CD4-positive, alpha-beta T cell treated with Interleukin-2 at 100 ng/mL for 4 hours (primary cell): ENCODE measurements at places on chromosomes 2 and 18.
A peak's percentile ranks its signal among the peaks of the same experiment; 100 is the strongest.

GRCh38 chr2:210964141-210964764 is 407.9 kb downstream of the CPS1 start:
- no peak for DNase-seq

GRCh38 chr2:208280234-208280633 is 14.2 kb downstream of the PIKFYVE start:
- DNase-seq = no peak

DNA sequence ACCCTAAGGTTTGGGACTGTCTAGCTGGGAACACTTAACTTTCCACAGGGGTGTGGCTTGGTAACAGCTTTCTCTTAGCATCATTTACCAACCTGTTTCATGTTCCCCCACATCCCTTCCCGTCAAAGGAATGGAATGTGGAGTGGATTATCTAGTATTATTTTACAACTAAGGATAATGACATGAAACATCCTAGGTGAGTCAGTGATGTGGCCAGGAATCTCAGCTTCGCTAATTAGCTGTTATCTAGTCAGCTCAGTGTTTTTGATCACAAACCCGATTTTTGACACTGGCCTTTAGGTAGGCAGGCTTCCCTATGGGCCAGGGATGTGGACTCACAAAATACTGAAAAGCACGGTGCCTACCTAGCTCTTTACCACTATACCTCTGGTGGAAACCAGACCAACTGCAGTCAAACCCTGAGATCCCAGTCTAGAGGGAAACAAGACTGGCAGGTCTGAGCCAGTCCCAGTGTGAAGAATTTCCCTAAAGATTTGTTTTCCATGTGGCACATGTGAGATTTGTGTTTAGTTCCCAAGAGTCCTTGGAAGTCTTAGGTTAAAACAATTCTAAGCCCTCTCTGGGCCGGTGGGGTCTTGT is 2.8 kb upstream of the NRP2 start:
- no peak for DNase-seq

- DNase-seq = no peak
These were observed 3.4 kb downstream of the HS6ST1 start for GRCh38 chr2:128315122-128315828.

- DNase-seq = no peak
These were observed 40.1 kb downstream of the KCTD18 start for GRCh38 chr2:200469708-200470211.

DNA sequence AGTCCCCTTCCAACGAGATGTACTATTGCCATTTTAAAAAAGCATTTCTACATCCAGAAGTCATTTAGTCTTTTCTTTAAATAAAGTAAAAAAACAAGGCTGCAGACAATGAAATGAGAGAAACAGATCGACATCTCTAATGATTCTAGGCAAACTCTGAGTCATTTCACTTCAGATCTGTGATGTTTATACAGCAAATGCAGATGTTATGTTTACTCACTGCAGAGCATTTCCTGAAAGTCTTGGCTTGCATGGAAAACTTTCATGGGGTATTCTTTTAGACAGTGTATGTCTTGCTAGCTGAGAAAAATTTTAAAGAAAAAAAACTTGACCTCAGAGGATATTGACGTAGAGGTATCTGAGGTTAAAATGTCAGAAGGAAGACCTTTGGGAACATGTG is 797.4 kb downstream of the CNTNAP5 start:
- no peak for DNase-seq

DNA sequence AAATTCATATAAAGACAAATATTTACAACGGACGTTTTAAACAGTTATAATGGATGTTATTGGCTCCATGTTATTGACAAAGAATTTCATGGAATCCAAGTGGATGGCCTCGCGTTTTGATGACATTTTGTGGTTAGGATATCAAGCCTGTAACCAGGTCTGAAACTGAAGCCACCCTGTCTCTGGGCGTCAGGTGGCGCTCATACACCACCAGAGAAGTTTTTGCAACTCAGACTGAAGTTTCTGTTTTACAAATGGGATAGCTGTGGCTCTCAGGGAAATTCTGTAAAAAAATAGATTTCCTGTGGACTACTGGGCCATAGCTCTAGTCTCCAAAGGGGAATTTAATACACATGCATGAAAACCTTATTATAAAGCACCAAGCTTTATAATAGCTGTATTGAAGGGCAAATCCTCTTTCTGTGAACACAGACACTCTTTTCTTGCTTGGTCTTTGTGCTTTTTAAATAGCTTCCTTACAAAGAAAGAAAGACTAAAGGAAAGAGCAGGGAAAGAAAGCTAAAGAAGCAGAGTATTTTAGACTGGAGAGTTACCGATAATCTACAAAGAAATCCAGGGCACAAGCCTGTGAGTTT is 86.7 kb downstream of the C18orf54 start:
- peak; percentile 6 for DNase-seq

DNA sequence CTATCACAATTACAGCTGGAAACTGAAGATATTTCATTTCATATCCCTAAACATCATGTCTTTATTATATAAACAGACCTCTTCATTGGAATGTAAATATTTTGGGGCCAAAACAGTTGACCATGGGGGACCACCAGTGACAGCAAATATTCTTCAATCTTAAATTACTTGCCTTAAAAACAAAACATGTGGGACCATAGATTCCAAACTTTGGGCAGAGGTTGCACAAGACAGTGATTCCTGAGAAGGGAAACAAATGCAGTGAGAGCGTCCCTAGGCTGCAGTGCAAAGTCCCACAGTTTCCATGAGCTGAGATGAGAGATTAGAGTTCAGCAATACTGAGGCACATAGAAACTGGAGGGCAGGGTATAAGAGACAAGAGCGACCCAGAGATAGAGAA is 818.9 kb downstream of the CBLN2 start:
- no peak for DNase-seq

- DNase-seq = no peak
These were observed 165.7 kb upstream of the RAB12 start for GRCh38 chr18:8443505-8443904.

GRCh38 chr2:25036221-25036559 is 5.7 kb upstream of the EFR3B start:
- DNase-seq = no peak

DNA sequence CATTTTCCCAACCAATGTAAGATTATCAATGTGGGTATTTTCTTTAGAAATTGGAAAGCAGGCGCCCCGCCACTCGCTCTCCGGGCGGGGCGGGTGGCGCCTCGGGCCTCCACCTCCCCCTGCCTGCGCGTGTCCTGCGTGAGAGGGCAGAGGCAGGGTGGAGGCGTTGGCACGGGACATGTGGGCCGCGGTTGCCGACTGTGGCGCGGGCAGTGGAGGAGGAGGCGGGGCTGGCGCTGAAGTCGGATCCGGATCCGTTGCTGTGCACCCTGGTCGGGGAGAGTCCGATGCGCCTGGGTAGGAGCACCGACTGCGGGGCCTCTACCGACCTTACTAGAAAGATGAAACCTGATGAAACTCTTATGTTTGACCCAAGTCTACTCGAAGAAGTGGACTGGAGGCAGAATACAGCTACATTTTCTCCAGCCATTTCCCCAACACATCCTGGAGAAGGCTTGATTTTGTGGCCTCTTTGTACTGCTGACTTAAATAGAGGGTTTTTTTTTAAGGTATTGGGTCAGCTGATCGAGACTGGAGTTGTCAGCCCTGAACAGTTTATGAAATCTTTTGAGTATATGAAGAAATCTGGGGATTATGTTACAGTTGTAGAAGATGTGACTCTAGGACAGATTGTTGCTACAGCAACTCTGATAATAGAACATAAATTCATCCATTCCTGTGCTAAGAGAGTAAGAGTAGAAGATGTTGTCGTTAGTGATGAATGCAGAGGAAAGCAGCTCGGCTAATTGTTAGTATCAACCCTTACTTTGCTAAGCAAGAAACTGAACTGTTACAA is 37.9 kb downstream of the PMS1 start:
- DNase-seq = no peak

DNA sequence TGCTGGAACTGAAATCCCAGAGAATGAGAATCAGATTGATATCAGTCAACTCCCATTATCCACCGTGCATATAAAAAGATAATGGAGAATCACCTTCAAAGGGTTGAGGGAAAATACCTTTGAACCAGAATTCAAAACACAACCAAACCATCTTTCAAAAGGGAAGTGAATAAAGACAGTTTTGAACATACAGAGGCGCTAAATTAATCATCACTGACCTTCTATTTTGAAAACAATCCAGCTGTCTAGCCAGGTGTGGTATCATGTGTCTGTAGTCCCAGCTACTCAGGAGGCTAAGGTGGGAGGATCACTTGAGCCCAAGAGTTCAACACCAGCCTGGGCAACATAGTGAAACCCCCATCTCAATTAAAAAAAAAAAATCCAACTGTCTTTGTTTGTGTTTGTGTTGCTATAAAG is 63.6 kb downstream of the TRABD2A start:
- DNase-seq = peak; percentile 26
